ENCODE measurements at places on chromosomes 1 and 21.

DNA sequence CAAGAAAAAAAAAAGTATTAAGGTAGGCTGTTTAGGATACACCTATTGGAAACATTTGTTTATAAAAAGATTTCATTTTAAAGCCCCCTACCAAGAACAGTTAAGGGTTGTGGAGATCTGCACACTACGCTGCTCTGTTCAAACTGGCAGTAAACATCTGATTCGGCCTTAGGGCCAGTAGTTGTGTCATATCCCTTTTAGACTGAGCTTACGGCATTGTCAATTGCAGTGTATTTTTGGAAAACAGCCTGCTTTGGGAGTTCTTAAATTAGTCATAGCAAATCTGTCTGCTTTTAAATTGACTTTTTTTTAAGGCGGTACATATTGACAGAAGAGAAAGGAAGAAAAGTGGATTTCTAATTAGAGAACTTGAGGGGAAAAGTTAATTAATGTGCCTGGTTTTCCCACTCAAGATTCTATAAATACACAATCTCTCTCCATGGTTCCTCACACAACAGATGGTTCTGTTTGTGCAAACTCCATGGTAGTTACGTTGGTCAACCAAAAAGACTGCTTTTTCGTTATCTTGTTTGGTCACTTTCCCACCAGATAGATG, 1.7 kb upstream of the ELK4 start:
- no peak for DNase-seq

DNA sequence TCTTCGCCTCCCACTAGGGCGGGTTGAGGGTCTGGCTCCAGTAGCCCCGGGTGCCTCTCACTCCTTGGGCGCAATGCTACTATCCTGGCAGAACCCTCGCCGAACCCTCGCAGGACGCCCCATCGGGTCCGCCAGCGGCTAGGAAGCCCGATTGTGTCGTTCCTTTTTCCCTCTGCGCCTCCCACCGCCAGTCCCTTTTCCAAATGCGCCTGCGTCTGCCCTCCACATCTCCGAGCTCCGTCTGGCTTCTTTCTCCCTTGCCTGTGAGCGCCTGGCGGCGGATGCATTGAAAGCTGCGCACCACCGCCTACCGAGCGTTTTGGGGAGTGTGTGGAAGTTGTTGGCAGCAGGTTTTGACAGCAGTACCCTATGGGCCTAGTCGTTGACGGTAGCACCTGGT, 1.0 kb upstream of the DIRAS3 start:
- no peak for DNase-seq

DNA sequence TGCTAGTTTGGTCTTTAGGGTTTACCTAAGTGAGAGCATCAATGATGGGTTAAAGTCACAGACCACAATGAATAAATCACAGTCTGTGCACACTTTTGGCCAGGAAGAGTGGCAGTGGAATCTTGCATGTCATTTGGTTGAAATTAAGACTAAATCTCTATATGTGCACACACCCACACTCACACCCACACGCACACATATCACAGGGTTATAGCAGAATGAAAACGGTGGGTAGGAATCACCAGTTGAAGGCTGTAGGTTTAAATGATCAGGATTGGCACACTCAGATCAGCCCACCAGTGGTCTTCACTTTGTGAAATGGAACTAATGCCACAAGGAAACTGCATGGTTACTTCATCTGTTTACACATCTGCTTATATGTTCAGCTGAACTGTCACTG, 97.6 kb upstream of the ADAR start:
- no peak for DNase-seq

DNA sequence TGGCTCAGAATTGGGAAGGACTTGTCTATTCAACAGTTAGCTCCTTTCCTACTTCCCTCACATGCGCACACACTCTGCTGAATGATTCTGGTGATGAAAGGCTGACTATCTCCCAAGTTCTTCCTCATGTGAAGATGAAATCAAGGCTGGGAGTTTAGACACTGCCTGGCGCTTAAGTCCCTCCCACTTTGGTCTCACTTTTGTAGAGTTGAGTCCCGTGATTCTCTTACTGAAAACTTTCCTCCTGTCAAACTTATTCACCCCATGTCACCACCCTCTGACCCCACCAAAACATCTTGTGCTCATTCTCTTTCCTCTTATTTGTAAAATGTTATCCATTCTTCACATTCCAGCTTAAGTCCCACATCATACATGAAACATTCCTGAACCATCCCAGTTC, 8.4 kb upstream of the MRPS6 start:
- no peak for DNase-seq

DNA sequence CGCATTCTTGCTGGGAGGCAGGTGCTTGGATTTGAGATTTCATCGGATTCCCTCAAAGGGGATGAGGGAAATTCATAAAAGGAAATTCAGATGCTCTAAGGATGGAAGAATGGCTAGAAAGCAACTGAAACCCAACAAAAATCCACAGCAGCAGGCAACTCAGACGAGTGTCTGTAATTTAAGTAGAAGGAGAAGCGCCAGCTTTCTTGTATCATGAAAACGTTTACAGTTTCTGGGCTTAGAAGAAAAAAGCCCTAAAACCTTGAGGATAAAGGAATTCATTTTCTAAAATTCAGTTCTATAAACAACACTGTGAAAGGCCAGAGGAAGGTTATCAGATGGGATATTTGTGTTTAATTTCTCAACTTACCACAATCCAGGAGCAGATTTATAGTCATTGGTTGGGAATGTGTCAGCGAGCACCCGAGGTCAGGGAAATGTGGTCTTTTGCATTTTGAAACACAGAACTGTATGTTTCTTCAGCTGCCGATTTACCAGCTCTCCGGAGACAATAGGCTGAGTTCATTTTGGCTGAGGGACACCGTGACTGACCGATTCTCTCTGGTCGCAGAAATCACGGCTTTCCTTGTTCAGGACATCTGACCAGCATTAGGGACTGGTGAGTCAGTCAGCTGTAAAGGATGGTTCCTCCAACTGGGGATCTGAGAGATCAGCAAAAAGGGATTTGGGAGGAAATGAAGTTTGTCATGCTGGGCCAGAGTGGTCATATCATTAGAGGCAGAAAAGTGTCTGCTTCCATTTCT, 111.6 kb upstream of the ERRFI1 start:
- DNase-seq = no peak

GRCh38 chr21:45391743-45392572, 13.0 kb upstream of the COL18A1 start:
- DNase-seq = no peak

- DNase-seq = no peak
Observed at GRCh38 chr21:37006486-37007291, at the start of gene RIPPLY3. RIPPLY3 (plus strand) TSS chr21:37006702; CDS start chr21:37006773, 71 bp downstream.

- no peak for DNase-seq
Observed at GRCh38 chr1:109046671-109047070, 4.8 kb upstream of the WDR47 start.

DNA sequence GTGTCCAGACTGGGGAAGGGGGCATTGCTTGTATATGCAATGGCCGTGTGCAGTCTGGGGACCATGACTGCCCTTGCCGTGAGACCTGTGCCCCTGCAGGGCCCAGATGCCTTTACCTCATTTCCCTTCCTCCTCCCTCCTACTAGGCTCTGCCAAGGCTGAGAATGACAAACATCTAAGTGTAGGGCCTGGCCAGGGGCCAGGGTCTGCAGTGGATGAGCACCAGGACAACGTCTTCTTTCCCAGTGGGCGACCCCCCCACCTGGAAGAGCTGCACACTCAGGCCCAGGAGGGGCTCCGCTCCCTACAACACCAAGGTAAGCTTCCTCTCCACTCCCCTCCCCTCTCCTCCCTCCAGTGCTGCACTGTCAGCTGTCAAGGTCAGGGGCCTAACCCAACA, 49.5 kb downstream of the YARS1 start:
- no peak for DNase-seq

DNA sequence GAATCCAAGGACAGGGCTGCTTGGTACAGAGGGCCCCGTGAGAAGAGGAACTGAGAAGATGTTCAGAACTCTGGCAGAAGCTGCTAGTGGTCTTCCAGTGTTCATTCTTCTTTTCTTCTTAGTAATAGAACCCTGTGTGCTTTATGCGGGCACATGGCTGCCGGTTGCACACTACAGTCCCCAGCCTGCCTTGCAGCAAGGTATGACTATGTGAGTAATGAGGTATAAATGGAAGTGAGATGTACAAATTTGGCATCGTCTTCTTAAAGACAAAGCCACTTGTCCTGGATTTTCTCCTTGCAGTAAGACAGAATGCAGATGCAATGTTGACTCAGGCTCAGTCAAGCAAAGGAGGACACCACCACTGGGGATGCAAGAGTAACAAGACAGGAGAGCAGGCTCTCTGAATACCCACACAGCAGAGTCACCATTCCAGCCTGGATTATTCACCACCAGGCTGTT, 15.0 kb upstream of the ATP1B1 start:
- DNase-seq = no peak

DNA sequence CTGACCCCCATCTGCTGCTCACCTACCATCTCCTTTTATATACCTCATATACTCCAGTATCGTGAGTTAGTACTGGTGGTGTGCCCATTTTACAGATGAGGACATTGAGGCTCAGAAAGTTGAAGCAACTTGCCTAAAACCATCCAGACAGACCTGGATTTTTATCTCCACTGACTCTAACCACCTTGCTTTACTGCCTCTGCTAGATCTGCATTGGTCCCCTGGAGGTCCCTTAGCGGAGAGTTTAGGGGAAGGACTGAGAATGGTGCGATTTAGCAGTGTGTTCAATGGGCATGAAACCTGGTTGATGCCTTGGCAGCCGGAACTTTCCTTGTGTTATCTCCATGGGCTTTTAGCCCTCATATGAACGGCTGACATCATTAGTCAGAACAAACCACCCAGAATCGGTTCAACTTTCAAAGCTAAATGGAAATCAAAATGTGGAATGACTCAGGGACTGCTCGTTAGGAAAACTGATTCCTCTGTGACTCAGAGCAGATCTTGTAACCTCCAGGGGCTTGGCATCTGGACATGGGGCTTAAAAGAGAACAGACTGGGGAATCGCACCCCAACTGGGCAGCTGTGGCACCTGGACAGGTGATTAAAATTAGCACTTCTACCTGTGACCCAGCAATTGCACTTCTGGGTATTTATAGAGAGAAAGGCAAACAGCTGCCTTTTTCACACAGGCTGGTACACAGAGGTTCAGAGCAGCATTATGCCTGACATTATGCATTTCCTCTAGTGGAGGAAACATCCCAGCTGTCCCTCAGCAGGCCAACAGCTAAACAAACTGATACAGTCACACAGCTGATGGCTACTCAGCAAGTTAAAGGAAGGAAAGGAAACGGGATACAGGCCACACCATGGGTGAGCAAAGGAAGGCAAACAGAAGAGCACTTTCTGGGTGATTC, 25.3 kb downstream of the TMEM51 start:
- no peak for DNase-seq

DNA sequence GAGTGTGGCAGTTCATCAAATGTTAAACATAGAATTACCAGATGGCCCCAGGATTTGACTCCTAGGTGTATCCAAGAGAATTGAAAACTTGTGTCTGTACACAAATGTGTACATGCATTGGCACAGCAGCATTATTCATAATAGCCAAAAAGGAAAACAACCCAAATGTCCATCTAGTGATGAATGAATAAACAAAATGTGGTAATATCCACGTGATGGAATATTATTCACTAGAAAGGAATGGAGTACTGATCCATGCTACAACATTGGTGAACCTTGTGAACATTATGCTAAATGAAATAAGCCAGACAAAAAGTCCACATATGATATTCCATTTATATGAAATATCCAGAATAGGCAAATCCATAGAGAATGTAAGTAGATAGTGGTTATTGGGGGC, 77.7 kb downstream of the RAVER2 start:
- DNase-seq = no peak

GRCh38 chr1:168591066-168591465, 14.7 kb downstream of the XCL1 start:
- DNase-seq = no peak
